ENCODE measurements at places on chromosomes 2 and 18.
A peak's percentile ranks its signal among the peaks of the same experiment; 100 is the strongest.

DNA sequence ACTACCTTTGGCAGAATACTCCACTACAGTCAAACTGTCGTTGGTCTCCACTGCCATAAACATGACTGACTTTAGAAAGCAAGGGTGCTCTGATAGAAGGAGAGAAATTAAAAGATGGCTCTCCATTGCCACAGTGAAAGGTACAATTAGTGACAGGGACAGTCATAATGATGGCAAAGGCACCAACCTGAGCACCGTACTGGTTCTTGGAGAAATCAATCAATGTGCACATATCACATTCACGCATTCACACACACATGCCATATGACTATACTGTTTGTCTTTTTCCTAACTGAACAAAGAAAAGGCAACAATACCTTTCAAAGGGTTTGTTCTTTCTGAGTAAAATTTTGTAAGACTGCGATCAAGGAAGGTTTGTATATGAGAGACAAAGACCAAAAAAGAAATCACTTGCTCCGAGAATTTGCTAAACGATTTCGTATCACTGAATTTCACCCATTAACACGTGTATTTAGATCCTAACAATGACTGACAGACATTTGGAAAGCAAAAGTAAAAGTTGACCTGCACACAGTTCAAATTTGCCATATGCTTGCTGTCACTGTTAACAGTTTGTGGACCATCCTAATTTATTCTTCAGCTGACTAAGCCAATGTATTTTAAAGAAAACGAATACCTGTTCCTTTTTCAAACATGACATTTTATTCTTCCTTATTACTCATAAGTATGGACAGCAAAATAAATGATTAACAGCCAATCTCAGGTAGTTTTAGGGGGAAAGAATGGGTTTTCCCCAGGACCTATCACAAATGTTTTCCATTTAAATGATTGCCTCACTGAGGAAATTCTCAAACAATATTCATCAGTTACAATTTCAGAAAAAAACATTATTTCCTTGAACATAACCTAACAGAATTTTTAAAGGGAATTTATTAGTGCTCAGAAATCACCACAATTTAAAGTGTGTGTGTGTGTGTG lies 644.4 kb downstream of the ZEB2 start:
- no peak for DNase-seq

- DNase-seq, result no peak
Observed at GRCh38 chr2:134705861-134706586, 12.8 kb downstream of the TMEM163 start.

DNA sequence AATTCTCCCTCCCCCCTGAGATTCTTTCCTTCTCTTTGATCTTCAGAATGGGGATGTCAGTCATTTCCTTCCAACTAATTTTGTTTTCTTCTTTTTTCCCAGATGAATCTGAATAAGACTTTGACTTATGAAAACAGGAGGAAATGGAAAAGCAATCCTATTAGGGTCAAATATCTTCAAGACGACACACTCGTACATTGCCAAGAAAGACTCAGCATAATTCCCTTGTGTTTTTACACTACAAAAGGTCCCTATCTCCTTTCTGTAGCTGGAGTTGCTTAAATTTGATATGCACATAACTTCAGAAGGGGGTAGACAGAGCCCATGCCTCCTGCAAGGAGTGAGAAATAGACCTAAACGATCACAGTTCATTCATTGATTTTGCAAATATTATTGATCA lies 230.3 kb upstream of the RBBP8 start:
- no peak for DNase-seq

DNA sequence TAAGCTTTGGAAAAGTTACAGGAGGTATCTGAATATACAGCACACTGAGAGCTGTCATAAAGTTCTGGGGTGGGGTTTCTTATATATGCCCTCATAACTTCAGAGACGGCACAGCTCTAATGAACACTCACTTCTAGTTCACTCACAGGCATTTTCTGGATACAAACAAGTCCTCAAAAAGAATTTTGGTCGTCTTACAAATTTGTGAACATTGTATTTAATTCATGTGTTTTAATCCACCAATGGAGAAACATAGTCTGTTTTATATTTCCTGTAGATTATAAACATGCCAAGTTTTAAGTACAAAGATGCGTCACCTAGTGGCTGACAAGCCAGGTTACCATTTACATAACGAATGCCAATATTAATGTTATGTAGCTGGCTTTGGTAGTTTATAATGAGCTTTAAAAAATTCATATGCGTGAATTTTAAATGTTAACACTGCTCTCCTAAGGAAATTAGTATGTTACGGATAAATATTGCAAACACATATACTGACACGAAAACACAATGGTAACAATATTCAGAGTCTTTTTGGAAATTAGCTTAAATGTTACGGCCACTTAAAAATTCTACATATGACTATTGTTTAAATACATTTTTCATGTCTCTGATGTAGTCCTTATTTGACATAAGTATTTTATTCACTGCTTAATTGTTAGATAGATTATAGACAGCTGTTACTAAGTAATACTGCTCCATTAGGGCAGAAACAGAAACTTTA lies 2.5 kb downstream of the COL3A1 start:
- DNase-seq, result no peak

DNA sequence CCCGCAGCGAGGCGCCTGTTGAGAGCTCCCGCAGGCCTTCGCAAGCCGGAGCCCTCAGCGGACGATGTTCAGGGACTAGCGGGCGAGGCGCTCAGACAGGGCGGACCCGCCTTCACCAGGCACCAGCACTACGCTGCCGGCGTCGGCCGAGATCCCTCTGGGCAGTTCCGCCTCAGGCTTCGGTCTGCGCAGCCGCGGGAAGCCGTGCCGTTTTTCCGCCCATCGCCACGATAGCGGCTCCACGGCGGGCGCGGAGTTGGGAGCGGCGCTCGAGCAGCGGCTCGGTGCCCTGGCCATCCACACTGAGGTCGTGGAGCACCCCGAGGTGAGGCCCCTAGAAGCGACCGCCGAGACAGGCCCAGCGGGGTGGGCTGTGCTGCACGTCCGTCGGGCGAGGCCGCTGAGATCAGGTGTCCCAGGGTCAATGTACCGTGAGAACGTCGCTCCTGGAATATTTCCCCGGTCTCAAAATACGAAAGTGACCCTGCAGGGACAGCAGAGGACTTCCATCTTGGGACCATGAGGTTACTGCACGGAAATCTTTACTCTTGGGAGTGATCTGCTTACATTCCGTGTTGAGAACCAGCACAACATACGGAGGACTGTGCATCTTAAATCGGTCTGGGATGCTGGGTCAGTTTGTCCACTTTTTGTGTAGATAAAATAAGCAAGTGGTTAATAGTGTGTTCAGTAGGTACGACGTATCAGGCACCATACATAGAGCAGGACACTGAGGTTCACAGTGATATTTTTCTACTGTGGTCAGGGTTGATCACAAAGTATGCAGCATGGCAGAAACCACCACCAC lies 13.3 kb upstream of the MTIF2 start:
- peak; percentile 88 for DNase-seq

- DNase-seq, result peak; percentile 10
Observed at GRCh38 chr2:86468162-86469033, 27.2 kb downstream of the KDM3A start.
